Fibroblast of the conjunctiva (primary cell): ENCODE measurements at places on chromosomes 1 and 21.

DNA sequence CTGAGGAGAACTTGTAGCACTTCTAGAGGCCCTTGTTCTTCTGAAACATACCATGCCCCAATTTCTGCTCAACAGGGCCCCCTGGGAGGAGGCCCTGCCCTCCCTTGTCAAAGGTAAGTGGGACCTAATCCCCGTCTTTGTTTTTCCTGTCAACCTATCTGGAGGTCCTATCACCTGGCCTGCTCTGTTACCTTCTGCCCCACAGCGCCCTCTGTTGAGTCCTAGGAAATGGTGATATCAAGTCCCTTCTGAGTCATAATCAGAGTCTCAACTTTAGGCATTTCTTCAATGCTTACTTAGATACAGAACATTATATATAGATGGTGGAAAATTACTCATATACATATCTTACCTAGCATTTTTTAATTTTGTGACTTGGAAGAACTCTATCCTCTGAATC lies 28.2 kb upstream of the FCRL4 start:
- no peak for DNase-seq

DNA sequence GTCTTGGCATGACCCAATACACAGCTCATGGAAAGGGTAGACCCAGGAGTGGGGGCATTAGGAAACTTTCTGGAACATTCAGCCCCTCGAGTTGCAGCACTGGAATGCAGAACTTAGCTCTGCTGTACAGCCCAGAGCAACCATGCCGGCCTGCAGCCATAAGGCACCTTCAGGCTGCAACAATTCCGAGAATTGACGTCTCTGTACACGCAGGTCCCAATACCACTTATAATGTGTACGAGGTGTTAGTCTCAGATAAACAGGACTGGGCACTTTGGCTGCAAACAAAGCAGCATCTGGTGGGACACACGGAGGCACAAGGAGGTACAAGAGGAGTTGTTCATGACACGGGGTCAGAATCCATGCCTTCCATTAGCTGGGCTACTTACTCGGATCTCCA lies 7.9 kb downstream of the CBR1 start:
- DNase-seq, result no peak

GRCh38 chr1:13703558-13704490 lies 3.8 kb downstream of the PRDM2 start:
- no peak for DNase-seq

- DNase-seq, result peak; percentile 67
Observed at GRCh38 chr1:151130987-151131586, 15.3 kb downstream of the SEMA6C start.

- DNase-seq, result no peak
Observed at GRCh38 chr1:244989813-244990212, 125.5 kb upstream of the HNRNPU start.

GRCh38 chr1:208166340-208167138 lies 77.6 kb downstream of the PLXNA2 start:
- DNase-seq, result no peak

DNA sequence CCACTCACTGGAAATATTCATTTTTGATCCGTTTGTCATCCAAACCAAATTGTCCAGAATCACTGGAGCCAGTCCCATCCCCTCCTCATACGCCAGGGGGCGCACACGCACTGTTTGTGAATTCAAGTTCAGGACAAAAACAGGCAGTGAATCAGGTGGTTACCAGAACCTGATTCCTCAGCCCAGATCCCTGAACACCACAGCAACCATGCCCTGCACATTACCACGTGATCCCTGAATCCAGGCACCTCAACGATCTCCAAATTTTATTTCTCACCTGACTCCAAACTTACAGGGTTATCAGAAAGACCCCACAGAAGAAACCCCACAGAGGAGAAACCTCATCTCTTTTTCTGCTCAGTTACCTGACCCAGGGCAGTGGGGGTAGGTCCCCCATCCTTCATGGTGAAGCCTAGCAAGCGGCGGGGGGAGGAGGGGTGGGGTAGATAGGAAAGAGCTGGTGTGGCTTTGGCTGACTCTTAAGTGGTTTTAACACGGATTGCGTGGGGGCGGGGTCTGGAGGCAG lies 1.4 kb upstream of the PTPRF start:
- DNase-seq, result peak; percentile 79

- DNase-seq, result no peak
Observed at GRCh38 chr1:13461977-13462376, 51.7 kb downstream of the PRAMEF20 start.

DNA sequence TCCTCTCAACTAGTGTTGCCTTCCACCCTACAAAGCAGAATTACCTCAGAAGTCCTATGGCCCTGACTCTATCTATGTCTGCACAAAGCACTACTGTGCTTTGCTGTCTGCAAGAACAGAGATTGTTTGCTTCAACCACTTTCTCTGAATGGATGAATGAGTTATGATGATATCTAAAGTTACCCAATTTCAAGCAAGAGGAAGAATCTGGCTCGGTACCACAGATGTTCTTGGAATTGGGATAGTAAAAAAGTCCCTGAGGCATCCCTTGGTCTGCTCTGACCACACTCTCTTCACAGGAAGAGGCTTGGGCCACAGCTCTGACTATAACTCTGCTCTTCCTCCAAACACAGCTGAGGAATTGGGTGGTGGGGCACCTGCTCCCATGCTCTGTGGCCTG lies 31.2 kb downstream of the MTARC1 start:
- no peak for DNase-seq

- DNase-seq, result no peak
Observed at GRCh38 chr1:82491301-82492048, 690.7 kb downstream of the ADGRL2 start.

- no peak for DNase-seq
Observed at GRCh38 chr21:35036465-35037383, 12.4 kb downstream of the RUNX1 start.

DNA sequence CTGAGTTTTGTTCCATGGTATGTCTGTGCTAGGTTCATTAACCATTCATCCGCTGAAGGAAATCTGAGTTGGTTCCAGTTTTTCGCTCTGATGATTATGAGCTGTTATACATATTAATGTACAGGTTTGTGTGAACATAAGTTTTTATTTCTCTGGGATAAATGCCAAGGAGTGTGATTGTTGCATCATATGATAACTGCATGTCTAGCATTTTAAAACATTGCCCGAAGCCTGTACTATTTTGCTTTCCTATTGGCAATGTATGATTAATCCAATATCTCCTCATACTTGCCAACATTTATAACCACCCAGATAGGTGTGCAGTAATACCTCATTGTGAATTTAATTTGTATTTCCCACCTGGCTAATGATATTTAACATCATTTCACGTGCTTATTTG lies 322.7 kb downstream of the ZNF326 start:
- no peak for DNase-seq

GRCh38 chr1:100452641-100453040 lies 85.3 kb upstream of the GPR88 start:
- DNase-seq, result no peak

DNA sequence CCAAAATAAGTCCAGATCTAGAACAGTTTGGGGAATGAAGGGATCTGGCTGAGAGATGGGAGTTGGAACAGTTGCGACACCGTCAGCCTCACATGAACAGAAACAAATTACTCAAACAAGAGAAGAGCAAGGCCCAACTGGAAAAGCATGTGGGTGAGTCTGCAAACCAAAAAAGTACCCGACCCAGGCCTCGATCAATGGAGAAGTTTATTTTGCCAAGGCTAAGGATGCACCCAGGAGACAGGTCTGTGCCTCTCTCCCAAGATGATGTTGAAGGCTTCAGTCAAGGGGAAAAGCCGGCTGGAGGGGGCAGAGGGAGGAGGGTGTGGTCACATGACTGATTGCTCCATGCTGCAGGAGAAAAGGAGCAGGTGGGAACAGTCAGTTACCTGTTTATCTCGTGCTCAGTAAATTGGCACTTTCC lies 42.3 kb downstream of the KRTAP10-1 start:
- no peak for DNase-seq

DNA sequence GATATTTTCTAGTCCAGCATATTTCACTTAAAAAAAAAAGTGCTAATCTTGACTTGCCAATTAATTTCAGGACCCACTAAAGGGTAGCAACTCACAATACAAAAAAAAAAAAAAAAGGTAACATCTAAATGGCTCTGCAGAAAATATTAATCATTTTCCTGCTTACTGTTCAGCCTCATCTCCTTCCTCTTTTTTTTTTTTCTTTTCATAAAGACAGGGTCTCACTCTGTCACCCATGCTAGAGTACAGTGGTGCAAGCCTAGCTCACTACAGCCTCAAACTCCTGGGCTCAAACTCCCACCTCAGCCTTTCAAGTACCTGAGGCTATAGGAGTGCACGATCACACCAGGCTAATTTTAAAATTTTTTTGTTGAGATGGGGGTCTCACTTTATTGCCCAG lies 30.4 kb downstream of the TTC13 start:
- no peak for DNase-seq

DNA sequence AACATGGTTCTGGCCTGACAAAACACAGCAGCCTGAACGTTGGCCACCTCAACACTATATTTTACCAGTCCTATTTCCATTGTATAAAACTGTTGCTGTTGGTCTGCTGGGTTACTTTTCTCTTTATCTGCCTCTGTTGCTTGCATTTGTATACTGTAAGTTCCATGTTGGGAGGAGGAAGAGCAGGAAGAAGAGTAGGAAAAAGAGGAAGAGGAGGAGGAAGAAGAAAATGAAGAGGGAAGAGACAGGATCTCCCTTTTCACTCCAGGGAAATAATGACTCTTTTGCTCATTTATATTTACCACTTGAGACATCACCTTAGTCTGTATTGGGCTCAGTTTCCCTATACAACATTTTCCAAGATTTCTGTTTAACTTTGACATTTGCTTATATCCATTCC lies 134.2 kb downstream of the PTPRC start:
- DNase-seq, result no peak

DNA sequence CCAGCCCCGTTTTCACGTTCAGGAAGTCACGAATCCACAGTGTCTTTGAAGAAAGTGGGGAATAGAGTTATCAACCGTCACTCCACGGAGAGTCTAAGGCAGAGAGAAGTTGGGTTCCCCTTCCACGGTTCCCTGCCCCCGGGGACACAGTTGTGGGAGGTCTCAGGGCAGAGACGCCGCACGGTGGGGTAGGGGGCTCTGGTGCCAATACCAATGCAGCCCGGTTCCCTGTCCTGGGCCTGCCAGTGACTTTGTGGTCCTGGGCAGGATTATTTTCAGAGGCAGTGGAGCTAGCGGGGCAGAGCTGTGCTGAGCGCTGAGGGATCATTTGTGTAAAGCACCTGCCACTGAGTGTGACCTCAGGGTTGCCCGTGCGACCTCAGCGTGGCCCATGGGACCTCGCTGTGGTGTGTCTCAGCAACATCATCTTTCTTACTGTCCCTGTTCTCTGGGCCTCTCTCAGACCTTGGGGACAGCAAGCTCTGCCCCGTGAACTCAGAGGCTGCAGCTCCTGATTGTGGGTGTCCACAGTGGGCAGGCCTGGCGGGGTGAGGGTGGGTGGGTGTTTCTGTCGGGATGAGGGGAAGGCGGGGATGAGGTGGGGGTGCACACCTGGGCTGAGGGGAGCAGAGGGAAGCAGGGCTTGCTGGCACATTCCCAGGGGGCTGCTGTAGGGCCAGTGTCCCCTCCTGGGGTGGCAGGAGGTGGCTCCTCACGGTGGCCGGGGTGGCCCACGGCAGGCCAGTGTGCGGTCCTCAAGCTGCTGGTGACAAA lies 65.2 kb downstream of the AGPAT3 start:
- DNase-seq, result no peak

DNA sequence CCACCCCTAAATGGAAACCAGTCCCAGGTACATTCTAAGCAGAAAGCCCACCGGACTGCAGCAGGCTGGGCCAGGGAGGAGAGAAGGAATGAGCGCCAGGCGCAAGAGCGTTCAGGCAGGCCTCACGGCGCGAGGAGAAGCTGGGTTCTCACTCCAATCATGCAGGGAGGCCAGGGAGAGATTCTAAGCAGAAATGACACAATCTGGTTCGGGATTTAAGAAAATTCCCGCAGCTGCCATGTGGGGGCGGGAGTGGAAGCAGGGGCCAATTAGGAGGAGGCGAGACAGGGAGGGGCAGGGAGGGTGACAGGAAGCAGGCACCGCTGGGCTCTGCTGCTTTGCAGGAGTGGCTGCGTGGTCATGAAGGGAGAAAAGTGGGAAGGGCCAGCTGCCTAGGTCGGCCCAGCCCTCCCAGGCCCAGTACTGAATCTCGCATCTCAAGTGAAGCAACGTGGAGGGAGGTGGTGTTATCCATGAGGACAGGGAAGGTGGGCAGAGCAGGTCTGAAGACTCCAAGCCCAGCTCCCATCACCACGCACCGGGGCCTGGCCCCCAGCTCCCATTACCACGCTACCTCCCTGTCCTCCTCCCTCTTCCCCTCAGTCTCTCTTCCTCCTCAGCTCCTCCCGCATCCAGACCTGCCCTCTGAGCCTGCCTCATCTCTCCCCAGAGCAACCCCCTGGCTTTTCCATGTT lies 11.8 kb downstream of the NPHP4 start:
- peak; percentile 14 for DNase-seq

DNA sequence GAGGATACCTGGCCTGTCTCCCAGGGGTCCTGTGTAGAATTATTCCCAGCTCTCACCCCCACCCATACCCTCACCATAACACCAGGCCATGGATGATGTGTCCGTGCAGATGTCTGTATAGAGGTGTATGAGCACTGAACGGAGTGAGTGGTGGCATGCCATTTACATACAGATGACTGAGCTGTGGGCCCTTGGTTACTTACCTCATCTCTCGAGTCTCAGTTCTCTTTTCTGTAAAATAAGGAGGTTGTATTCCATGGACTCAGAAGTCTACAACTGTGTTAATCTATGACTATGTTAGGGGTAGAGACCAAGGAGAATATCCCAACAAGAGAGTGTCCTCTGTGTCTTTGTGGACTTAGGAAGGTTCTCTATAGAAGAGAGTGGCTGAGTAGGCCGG lies 65.6 kb upstream of the CD1D start:
- no peak for DNase-seq

- no peak for DNase-seq
Observed at GRCh38 chr1:217010253-217010652, 287.0 kb upstream of the ESRRG start.

- DNase-seq, result no peak
Observed at GRCh38 chr1:184461321-184461720, 74.5 kb downstream of the C1orf21 start.

- no peak for DNase-seq
Observed at GRCh38 chr1:183077097-183077496, 53.9 kb downstream of the LAMC1 start.

DNA sequence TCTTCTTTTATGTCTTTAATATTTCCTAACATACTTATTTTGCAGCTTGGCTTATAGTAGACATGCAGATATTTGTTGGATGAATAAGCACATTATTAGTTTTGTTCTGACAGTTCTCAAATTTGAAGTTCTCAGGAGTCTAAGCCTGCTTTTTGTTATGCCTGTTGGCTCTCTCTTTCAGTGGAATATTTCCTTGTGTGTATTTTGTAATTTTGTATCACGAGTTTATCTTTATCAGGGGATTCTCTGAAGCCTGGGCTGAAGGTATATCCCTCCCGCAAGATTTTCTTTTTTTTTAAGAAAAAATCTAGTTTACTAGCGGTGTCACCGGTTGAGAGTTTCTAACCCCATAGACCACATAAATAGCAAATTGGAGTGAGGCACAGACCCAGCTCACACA lies 105.9 kb downstream of the RGL1 start:
- no peak for DNase-seq

- peak; percentile 60 for DNase-seq
Observed at GRCh38 chr1:167661527-167662426, 31.7 kb downstream of the RCSD1 start.
